ENCODE measurements at places on chromosomes 2 and 18.

DNA sequence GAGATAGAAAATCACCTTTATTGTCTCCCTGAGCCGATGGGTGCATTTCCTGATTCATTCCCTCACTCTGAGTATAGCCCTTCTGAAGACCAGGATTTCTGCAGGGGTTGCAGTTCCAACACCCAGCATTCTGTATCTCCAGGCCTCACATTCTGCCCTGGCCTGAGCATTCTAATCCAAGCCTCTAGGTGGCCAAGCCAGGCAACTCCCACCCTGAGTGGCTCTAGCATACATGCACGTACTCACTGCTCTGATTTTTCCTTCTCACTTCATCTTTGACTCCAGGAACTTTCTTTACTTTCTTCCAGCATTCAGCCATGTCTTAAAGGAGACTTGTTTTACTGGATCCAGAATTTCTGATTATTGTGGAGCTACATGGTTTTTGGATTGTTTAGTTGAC is 100.7 kb upstream of the STK39 start:
- no peak for DNase-seq

DNA sequence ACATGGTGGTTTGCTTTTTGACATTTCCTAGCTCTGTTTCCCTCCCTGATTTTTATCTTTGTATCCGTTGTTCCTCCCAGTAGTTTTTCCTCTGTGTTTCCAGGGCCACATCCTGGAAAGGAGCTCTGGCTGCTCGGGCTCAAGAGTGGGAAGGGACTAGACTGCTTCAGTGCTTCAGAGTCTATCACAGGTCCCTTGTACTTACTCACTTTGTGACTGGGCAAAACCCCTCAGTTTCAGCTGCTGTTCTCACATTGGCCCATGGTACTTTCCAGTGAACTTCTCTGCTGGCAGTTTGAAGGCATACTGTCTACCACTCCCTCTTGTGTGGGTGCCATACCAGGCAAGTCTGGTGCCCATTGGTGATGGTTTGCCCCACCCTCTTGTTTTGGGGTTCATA is 7.5 kb upstream of the STAMBP start:
- no peak for DNase-seq

DNA sequence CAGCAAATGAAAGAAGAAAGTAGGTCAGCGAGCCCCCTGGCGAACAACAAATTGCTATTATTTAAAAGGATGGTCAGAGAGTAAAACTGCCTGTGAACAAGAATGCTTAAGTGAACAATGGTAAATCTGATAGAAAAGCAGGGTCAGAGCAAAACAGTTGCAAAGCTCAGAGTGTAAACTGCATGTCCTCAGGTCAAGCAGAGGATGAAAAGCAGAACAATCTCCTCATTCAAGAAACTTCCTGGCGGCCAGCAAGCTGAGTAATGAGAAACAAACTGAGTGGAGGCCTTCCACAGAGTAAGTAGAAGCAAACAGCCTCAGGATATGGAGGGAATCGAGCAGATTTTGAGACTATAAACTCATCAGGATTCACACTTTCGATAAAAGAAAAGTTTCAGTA is 117.9 kb downstream of the PPP1R1C start:
- DNase-seq: no peak

DNA sequence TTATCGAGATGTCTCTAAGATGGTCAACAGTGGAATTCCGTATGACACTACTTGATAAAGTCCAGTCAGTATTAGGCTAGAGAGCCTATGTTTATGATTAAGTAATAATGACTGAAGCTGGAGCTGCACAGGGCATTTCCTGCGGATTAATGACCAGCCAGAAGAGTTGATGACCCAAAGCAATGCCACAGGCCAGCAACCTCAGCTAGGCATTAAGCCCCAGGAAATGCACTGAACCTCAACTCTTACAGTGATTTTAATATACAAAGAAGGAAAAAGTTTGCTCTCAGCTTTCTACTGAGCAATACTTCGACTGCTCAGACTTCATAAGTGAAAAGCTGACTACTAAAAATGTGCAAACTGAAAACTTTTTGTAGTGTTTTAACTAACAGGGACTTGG is 3.9 kb downstream of the KCTD1 start:
- no peak for DNase-seq

- DNase-seq: no peak
These were observed 47.3 kb downstream of the MEX3C start for GRCh38 chr18:51150113-51150700.

DNA sequence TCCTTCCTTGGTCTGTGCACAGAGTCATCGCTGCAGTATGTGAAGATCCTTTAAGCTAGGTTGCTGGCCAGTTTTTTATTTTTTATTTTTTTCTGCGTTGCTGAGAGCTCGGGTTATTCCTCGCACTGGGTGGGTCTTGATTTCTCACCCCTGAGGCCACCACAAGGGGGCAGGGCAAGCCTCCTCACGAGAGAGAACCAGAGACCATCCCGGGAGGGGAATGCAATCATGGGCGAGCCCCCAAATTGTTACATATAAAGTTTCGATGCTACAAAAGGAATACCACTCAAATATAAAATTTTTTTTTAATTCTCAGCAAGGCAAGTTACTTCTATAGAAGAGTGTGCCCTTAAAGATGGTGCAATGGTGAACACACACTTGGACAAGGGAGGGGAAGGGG is 24.9 kb downstream of the HTR2B start:
- no peak for DNase-seq

- DNase-seq: no peak
These were observed 46.6 kb downstream of the LCT start for GRCh38 chr2:135790423-135790822.

- DNase-seq: no peak
These were observed 26.9 kb upstream of the RAB27B start for GRCh38 chr18:54801374-54801773.

GRCh38 chr18:33201509-33201926 is 239.0 kb downstream of the CCDC178 start:
- DNase-seq: no peak

DNA sequence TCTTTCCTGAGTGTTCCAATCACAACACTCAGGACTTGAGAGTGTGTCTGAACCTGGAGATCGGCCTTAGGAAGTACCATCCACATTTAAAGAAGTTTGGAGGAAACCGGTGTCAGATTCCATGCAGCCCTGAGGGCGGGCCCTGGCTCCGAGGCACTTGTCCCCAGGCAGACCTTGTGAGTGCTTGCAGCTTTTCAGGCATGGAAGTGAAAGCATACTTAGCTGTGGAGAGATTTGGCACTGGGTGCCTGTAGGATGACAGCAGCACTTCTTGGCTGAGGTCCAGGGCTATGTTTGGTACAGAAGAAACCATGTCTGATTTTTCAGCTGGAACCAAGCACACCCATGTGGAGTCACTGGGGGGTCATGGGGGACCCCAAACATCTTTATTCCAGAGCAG is 230.8 kb downstream of the SEPTIN10 start:
- no peak for DNase-seq
